HT-29 (cell line): ENCODE measurements at places on chromosomes 12 and 14.

- no peak for DNase-seq
These were observed 444.1 kb upstream of the TMEM132C start for GRCh38 chr12:127822809-127823411.

DNA sequence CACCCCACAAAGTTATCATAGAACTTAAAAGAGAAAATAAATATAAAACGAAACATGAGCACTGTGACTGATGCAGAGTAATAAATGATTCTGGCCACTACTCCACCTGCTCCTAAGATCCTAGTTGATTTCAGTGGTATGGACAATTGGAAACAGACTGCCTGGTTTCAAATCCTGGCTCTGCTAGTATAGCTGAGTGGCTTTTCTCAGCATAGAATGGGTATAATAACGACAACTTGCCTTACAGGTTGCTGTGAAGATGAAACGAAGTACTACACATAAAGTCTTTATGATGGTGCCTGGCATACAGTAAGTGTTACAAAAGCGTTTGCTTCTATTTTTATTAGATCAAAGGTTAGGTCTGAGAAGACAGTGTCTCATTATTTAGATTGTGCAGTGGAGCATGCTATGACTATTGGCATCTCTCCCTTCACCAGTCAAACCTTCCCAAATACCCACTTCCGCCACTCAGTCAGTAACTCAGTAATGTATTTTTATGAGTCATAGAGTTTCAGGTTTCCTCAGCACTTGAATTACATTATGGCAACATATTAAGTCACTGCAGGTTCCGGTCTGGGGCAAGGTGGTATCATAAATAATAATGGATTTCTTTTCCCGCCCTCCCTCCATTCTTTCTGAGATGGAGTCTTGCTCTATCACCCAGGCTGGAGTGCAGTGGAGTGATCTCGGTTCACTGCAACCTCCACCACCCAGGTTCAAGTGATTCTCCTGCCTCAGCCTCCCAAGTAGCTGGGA lies 29.7 kb upstream of the NR2C1 start:
- DNase-seq: peak; percentile 90

- no peak for DNase-seq
These were observed 61.8 kb downstream of the GLT1D1 start for GRCh38 chr12:128914908-128915563.

DNA sequence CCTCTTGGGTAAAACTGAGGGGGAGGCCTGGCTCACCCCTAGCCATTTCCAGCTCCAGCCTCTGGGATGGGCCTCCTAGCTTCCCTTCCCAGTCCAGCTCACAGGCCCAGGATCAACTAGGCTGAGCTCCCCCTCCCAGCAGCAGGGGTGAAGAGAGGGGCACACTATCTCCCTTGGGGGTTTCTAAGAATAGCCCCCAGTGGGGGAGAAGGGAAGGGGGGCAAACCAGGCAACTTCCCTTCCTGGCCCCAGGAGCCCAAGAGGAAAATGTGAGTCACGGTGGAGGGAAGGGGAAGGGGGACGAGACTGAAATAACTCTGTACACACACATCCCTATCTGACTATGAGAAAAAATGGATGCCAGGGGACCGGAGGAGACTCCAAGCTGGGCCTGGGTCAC lies 9.0 kb downstream of the ADCY6 start:
- DNase-seq: no peak

GRCh38 chr12:70049596-70050360 lies 193.5 kb upstream of the CNOT2 start:
- DNase-seq: peak; percentile 97

DNA sequence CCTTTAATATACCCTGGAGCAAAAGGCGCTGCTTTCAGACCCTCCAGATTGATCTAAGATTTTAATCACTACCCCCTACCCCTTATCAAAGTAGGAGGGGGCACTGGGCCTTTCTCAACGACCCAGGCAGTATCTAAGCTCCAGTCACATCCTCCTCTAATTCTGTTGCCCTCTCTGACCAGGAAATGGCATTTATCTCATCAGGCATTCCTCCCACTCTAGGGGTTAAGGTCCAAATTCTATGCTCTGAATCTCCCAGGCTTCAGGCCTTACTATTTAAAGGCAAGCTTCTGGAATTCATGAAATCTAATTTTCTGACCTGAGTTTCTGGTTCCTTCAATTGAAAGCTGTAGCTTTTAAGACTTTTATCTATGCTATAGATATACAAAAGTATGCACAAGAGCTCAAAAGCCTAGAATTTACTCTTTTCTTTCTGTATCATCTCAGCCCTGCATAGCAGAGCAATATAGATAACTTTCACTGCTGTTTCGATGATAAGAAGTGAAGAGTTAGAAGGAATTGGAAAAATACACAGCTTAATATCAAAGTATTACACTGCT lies 622.9 kb downstream of the RPS29 start:
- DNase-seq: no peak

DNA sequence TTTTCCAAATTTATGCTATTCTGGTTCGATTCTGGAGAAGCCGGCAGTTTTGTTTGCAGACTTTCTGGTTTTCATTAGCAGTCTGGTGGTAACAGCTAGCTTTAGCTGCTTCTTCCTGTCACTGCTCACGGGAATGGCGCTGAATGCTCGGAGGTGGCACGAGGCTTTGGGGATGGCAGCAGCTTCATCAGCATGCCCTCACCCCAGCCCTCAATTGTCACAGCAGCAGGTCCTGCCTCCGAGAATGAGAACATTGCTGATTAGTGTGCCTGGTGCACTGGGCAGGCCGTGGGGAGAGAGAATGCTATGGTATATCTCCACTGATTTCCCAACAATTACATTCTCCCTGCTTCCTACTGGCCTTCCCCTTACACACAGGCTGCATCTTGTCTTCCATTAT lies 73.6 kb downstream of the SAMD4A start:
- no peak for DNase-seq

DNA sequence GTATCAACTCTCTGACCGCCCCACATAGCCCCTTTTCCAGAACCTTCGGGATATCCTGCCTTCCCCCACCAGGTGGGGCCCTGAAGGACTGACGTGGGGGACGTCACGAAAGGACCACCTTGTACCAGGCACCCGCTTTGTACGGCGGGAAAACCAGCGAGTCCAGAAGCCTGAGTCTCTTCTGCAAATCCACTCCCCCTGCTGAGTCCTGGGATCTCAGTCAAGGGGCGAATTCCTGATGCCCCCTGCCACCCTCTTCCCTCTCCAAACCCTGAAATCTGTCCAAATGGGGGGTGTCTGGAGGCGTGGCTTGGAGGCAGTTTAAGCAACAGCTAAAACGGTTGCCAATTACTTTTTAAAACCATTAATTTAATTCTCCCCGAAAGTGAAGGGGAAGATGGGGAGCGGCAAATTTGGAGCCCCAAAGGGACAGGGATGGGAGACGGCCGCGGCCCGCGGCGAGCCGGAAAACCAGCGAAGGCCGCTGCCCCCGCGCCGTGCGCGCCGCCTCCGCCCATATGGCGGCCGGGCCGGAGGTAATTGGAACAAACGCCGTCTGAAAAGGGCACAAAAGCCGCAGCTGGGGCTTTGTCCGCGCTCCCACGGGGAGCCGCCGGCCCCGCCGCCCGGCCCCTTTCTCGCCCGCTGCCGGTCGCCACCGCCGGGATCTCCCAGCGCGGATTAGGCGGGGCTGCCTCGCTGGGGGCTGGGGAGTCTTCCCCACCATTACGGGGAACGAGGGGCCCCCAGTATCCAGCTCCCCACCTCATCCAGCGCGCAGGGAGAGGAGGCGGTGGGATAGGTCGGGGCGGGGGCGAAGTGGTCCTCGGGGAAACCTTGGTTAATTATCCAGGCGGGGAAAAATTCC lies 6.6 kb downstream of the LHX5 start:
- DNase-seq: no peak

DNA sequence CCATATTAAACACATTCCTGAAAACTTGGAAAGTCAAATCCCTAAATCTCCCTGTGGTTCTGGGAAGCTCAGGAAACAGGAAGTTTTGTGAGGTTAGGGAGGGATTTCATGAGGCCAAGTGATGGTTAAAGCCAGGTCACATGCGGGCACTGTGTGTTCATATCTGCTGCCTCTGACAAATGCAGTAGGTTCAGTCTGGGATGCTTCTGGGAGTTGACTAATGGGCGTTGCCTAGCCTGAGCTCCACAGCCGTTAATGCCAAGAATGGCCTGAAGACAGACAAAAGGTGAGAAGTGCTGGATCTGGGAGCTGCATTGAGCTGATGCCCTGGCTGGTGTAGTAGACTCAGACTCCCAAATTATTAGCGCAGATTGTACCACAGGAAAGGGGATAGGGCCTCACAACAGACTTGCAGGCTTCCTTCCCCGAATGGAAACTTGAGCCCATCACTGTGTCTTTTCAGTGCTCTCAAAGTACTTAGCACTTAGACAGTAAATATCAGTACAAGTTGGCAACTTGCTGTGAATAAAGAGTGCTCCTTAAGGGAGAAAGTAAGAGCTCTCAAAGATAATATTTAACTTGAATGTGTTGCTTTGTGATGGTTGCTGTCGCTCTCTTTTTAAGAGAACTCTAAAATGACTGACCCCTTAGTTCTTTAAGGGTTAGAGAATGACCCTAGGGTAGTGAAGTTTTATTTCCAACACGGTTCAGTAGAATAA lies 17.3 kb downstream of the GSG1 start:
- DNase-seq: no peak

- peak; percentile 19 for DNase-seq
These were observed 13.5 kb downstream of the CPSF2 start for GRCh38 chr14:92135269-92135668.

- no peak for DNase-seq
These were observed 19.5 kb downstream of the FIGNL2 start for GRCh38 chr12:51829011-51829481.

DNA sequence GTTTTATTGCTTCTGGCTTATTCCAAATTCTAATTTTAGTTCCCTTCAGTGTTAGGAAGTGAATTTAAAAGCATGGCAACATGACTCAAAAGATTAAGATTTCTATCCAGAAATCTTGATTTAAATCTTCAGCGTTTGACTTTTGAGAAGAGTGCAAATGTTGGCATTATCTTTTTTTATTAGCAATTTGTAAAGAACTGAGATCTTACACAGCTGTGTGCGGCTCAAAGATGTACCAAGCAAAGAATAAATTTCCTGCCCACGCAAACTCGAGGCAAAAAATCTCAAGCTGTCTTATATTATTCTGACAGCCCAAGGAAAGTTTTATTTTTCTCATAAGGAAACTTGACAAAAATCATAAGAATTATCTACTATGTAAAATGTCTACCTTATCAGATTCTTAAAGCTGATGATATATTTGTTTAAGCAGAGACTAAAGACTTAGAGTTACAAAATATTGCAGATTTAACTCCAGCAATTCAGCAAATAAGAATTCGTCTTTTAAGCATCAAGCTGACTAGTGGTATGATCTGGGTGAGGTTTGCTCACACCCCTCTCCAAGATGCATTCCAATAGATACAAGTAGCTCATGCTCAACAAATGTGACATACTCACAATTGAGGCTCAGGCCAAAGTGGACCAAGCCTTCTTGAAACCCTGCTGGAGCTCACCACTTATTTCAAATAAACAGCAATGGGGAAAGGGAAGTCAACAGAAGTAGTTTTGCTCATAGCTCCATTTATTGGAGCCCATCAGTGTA lies 47.4 kb upstream of the POC1B start:
- DNase-seq: no peak

DNA sequence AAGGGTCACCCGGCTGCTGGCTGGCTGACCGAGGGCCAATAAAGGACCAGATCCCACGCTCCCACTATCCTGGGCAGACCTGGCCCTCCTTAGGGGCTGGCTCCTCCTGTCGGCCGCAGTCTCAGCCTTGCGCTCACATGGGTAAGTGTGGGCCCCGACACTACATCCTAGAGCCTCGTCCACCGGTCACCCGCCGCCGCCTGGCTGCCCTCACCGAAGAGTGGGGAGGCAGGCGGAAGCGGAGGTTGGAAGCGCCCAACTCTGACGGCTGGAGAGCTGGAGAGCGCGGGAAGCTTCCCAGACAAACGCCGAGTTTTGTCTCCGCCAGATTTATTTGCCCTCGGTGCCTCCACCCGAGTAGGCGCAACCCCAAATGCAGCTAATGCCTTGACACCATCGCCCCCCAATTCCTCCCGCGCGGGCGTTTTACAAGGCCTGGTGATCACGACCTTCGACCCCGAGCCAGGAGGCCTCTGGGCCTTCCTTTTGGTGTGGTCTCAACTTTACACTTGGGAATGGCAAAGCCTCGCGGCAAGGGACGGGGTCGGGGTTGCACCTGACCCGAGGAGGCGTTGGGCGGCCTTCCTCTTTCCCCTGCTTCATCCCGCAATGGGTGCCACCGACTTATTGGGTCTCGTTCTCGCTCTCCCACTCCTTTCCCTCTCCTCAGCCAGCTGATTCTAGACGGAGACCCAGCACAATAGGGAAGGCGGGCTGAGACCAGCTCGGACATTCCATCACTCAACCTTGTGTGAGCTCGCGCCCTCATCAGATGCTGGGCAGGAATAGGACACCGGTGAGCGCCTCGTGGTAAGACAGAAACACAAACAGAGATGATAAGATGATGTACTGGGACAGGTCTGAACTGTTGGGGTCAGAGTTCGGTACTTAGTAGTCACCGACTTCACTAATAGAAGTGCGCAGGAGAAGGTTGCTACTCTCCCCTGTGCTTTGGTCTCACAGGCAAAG lies 78.3 kb upstream of the ANO4 start:
- no peak for DNase-seq

GRCh38 chr12:15240898-15241297 lies 19.7 kb upstream of the RERG start:
- no peak for DNase-seq
